B cell (primary cell): ENCODE measurements at places on chromosomes 3 and 15. TPM values are rescaled to one million over a fixed set of nuclear protein-coding genes. Genes with fewer than 3 reads are reported as not detected.

- DNase-seq, result no peak
- H3K27ac ChIP-seq, result no peak overlapping the region
- no peaks in the 10 kb centered on the region for H3K4me1 ChIP-seq
Measured at GRCh38 chr15:100781061-100781960, 98.3 kb upstream of the ALDH1A3 start.

DNA sequence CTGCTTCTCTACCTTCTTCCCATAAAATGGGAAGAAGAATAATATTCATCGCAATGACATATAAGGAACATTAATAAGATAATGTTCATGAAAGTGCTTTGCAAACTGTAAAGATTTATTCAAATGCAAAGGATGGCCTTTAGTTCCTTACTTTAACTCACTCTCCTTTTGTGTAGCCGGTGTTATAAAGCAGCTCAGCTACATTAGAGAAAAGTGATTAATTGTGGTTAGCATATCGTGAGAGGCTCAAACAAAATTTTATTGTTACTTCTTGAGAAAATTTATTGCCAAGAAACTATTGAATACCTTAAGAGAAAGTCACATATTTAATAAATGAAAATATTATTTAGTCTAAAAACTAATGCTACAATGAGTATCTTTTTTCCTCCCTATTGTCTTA lies 250.7 kb upstream of the NR2E3 start:
- H3K4me3 ChIP-seq, result no peak overlapping the region
- no peaks in the 10 kb centered on the region for H3K27me3 ChIP-seq
- no peak overlapping the region for H3K27ac ChIP-seq
- no peaks in the 10 kb centered on the region for H3K36me3 ChIP-seq
- DNase-seq, result no peak

C3orf33 gene
- polyA plus RNA-seq, result 0.88 and 1.1 TPM in 2 replicates

DNA sequence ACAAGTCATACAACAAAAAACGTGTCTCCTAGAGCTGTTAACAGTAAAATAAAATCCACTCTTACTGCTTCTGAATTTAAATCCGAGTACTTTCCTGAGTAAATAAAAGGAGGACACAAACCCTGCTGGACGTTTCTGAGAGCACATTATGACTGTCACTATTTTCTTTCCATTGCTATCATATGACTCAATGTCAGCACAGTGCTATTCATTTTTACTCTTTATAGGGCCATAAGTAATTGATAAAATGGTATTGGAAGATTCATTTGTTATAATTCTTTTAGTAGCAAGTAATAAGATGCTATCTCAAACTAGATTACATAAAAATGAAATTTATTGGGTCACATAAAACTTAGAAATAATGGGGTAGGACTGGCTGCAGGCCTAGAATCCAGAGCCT lies 68.6 kb downstream of the ALCAM start:
- peaks cover 5% of the 10 kb centered on the region for H3K4me1 ChIP-seq
- H3K36me3 ChIP-seq, result no peaks in the 10 kb centered on the region
- H3K27ac ChIP-seq, result no peak overlapping the region
- H3K27me3 ChIP-seq, result no peaks in the 10 kb centered on the region
- DNase-seq, result no peak

NEK11 gene
- polyA plus RNA-seq, result 0.82 and 1.00 TPM in 2 replicates

RBP2 gene
- polyA plus RNA-seq, result not detected in 2 replicates

SHC4 gene
- 0.04 TPM in 2 replicates for polyA plus RNA-seq

BTBD1 gene
- polyA plus RNA-seq, result 20.7 and 27.2 TPM in 2 replicates
